Sigmoid colon (tissue), 7 donors: ENCODE measurements at places on chromosomes 11 and 22. TPM values are rescaled to one million over a fixed set of nuclear protein-coding genes. Genes with fewer than 3 reads are reported as not detected.

DNA sequence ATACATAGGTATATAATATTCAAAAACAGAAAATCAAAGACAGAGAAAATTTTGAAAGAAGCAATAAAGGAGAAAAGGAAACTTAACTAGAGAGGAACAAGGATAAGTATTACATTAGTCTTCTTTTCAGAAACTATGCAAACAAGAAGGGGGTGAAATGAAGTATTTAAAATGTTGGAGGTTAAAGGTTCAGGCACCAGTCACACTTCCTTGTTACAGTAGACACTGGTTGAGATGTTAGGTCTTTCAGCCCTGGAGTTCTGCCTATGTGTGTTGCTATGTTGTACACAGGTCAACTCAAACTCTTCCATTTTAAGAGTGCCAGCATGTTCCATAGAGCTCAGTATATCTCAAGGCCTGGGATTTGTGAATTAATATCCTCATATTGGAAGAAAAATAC lies 6.0 kb upstream of the MS4A4A start:
- H3K4me3 ChIP-seq = no peak overlapping the region
- no peaks in the 10 kb centered on the region for H3K27me3 ChIP-seq

DNA sequence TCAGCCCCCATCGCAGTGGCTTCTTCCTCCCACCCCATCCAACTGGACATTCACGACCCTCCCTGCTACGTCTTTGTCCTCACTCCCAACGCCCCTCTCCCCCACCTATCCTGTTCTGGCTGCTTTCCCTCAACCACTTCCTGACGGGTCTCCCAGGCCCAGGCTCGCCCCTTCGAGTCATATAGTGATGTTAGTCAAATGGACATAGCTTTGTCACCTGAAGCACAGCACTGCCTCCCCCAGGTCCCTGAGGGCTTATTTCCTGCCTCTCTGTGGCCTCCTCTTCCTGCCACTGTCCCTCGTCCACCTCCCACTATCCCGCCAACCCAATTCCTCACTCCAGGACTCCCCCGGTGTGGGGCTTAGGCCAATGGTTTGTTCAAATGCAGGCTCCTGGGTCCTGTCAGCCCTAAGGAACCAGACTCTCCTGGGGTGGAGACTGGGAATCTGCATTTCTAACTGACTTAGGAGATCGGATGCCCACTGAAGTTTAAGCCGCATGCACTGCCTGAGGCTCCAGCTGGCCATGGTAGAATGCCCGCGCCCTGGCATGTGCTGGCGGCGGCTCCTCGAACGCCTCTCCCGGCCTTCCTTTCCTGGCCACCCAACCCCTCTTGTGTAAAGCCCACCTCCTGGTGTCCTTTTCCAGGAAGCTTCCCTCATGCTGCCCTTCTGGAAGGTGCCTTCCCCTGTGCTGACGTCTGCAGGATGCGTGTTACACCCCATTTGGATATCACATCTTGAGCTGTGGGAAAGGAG lies 18.3 kb downstream of the SUN2 start:
- no peaks in the 10 kb centered on the region for H3K27me3 ChIP-seq
- peaks cover 30% of the 10 kb centered on the region for H3K4me1 ChIP-seq
- H3K36me3 ChIP-seq = peaks cover 79% of the 10 kb centered on the region
- DNase-seq = no peak

DNA sequence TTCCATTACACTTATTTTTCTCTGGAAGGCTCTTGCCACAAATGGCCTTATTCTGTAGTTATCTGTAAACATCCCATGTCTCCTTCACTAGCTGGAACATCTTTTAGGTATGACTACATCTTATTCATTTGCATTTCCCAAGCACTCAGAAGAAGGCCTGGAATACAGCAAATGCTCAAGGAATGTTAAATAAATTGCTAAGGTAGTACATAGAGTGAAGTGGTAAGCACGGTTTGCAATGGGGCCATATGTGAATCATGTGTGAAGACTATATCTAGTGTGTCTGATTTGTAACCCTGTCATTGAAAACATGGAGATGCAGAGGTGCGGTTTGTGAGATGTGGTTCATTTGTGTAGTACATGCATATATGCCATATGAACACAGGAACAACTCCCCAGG lies 33.5 kb downstream of the GDPD4 start:
- no peak overlapping the region for H3K27ac ChIP-seq
- no peak for DNase-seq
- no peaks in the 10 kb centered on the region for H3K27me3 ChIP-seq
- H3K4me1 ChIP-seq = no peaks in the 10 kb centered on the region
- no peak overlapping the region for H3K4me3 ChIP-seq

- no peak overlapping the region for H3K4me3 ChIP-seq
- H3K4me1 ChIP-seq = no peaks in the 10 kb centered on the region
- H3K27me3 ChIP-seq = peaks cover 31% of the 10 kb centered on the region
Measured at GRCh38 chr22:37126882-37127281, 17.4 kb upstream of the TMPRSS6 start.

GRCh38 chr11:5286351-5286750 lies 15.4 kb downstream of the OR51B4 start:
- H3K36me3 ChIP-seq = no peaks in the 10 kb centered on the region
- no peaks in the 10 kb centered on the region for H3K4me1 ChIP-seq
- H3K27me3 ChIP-seq = no peaks in the 10 kb centered on the region
- DNase-seq = no peak
- no peak overlapping the region for H3K27ac ChIP-seq

- no peak for DNase-seq
- H3K36me3 ChIP-seq = no peaks in the 10 kb centered on the region
- H3K27me3 ChIP-seq = no peaks in the 10 kb centered on the region
- H3K4me1 ChIP-seq = peaks cover 12% of the 10 kb centered on the region
Measured at GRCh38 chr11:76802151-76802550, 19.0 kb downstream of the TSKU start.

DNA sequence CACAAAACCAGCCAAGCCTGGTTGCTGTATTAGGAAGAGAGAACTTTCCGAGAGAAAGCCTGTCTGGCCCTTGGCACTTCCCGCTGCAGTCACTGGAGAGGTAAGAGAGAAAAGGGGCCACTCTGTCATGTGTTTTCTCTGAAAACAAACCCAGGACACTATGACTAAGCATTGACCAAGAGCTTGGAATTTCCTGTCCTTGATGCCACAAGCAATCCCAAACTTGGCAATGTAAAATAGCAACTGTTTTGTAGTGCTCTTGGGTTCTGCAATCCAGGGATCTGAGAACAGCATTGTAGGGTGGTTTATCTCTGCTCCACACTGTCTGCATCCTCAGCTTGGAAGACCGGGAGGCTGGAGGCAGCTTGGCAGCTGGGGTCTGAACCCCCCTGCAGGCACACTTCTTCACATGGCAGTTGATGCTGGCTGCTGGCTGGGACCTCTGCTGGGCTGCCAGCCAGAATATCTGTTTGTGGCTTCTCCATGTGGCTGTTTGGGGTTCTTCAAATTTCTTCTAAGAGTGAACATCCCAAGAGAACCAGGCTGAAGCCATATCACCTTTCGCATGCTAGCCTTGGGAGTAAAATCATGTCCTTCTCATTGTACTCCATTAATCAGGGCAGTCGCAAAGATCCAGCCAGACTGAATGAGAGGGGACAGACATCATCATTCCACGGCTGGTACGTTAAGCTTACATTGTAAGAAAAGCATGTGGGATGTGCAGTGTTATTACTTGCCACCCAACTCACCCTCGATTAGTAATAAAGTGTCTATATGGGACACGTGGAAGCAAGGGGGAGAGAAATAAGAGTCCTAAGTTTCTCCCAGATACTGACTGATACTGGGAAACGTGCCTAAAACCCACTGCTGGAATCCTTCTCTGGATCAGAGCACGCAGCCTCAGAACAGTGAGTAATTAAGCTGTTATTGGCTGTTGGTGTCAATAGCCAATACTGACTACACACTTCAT lies 537.4 kb upstream of the B3GAT1 start:
- no peak overlapping the region for H3K4me3 ChIP-seq
- no peak for DNase-seq
- H3K36me3 ChIP-seq = no peaks in the 10 kb centered on the region

GRCh38 chr11:118398791-118399559 lies 2.4 kb upstream of the ATP5MG start:
- no peak overlapping the region for H3K27ac ChIP-seq
- DNase-seq = no peak
- H3K36me3 ChIP-seq = peaks cover 26% of the 10 kb centered on the region
- H3K27me3 ChIP-seq = no peaks in the 10 kb centered on the region

- H3K27me3 ChIP-seq = no peaks in the 10 kb centered on the region
- H3K27ac ChIP-seq = no peak overlapping the region
- H3K4me1 ChIP-seq = no peaks in the 10 kb centered on the region
Measured at GRCh38 chr11:43392713-43393112, 34.0 kb downstream of the TTC17 start.

DNA sequence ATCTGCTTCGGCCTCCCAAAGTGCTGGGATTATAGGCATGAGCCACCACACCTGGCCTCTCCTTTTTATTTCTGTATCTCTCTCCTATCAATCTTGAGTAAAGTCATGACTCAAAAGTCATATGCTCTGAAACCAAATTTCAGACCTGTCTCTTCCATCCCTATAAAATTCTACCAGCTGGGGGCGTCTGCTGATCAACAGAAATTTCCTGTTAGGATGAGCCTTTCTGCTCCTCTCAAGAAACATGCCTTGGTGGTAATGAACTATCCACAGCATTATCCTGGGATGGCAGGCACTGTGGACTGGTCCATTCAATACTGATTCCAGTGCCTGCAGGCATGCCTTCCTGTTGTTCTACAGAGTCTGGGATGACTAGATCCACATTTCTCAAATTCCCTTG lies 472.6 kb downstream of the NELL1 start:
- H3K27me3 ChIP-seq = no peaks in the 10 kb centered on the region
- no peaks in the 10 kb centered on the region for H3K4me1 ChIP-seq
- no peak for DNase-seq

- H3K36me3 ChIP-seq = no peaks in the 10 kb centered on the region
- DNase-seq = no peak
- no peak overlapping the region for H3K27ac ChIP-seq
- no peaks in the 10 kb centered on the region for H3K4me1 ChIP-seq
- no peaks in the 10 kb centered on the region for H3K27me3 ChIP-seq
Measured at GRCh38 chr11:131944736-131945135, 574.3 kb downstream of the NTM start.

- no peak overlapping the region for H3K27ac ChIP-seq
- H3K27me3 ChIP-seq = no peaks in the 10 kb centered on the region
- no peak overlapping the region for H3K4me3 ChIP-seq
- DNase-seq = no peak
- H3K36me3 ChIP-seq = no peaks in the 10 kb centered on the region
Measured at GRCh38 chr11:44427432-44427831, 117.5 kb upstream of the ALX4 start.

- no peaks in the 10 kb centered on the region for H3K36me3 ChIP-seq
- peak within 1 kb of the TSS; percentile 73 for H3K27ac ChIP-seq
- peak; percentile 77 for DNase-seq
- H3K27me3 ChIP-seq = no peaks in the 10 kb centered on the region
Measured at GRCh38 chr11:100687054-100687629, at the start of gene ARHGAP42. TSS of gene ARHGAP42 (plus strand) at chr11:100687288. CDS start at chr11:100687679, 391 bp downstream.

DNA sequence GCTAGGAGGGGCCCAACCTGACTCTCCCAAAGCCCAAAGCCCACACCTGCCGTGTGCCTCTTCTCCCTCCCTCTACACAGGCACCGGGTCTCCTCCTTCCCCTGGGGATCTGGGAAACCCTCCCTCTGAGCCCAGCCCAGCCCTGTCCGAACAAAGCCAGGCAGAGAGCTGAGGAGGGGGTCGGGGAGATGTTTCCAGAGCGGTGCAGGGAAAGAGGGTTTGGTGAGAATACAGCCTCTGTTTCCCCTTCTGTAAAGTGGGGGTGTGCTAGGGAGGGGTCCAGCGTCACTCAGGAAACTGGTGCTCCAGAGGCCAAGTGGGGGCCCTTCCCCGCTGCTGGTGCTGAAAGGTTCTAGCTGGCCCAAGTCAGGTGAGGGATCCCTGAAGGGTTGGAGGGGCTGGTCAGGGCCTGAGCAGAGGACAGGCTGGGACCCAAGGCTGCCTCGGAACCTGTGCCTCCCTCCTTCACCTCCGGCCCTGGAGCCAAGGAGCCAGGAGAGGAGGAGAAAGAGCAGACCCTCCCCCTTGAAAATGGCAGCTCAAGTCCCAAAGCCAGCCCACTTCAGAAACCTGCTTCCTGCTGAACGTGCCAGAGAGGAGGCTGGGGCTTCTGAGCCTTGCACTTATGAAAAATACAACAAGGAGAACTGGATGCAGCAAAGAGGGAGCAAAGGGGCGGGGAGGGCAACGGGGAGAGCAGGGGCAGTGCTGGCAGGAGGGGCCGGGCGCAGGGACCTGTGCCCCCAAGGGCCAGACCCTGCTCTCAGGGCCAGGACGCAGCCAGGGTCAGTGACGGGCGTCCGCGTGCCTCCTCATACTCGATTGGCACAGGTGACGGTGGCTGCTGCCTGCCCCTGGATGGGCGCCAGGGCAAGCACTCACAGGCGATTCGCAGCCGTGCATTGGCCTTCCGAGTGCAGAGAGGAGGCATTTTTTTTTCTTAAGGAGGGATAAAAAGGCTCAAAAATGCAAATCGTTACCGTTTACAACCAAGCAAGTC lies 43.2 kb downstream of the MACROD1 start:
- H3K4me1 ChIP-seq = peaks cover 12% of the 10 kb centered on the region
- no peak overlapping the region for H3K27ac ChIP-seq
- no peak overlapping the region for H3K4me3 ChIP-seq
- DNase-seq = peak; percentile 85
- no peaks in the 10 kb centered on the region for H3K27me3 ChIP-seq

DNA sequence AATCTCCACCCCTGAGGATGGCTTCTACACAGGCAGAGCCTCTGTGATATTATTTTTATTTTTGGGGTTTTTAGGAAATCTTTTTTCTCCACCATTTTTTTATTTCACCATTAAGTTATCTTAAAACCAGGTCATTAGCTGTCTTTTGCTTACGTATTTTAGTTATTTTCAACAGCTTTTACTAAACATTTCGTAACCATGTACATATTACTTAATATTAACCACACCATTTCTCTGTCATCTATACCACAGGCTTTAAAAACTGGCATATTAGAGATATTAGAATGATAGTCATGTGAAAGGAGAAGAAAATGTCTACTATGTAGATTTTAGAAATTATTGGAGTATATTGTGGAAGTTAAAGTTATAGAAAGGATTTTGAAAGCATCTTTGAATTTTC lies 37.4 kb downstream of the YAP1 start:
- H3K4me1 ChIP-seq = peaks cover 43% of the 10 kb centered on the region
- no peak for DNase-seq
- no peaks in the 10 kb centered on the region for H3K27me3 ChIP-seq

GRCh38 chr11:74739546-74740270 lies 8.5 kb upstream of the CHRDL2 start:
- no peak overlapping the region for H3K4me3 ChIP-seq
- H3K27me3 ChIP-seq = no peaks in the 10 kb centered on the region
- DNase-seq = no peak
- H3K36me3 ChIP-seq = no peaks in the 10 kb centered on the region
- no peaks in the 10 kb centered on the region for H3K4me1 ChIP-seq

The FUT4 gene
- 9.1 TPM for polyA plus RNA-seq

The API5 gene
- polyA plus RNA-seq = 38.4 TPM

The ADAMTS15 gene
- 6.1 TPM for polyA plus RNA-seq

The PANX3 gene
- not detected for polyA plus RNA-seq

The SPECC1L gene
- 17.4 TPM for polyA plus RNA-seq

The CASP1 gene
- 43.2 TPM for polyA plus RNA-seq

The INPP5J gene
- 12.5 TPM for polyA plus RNA-seq

The HEPHL1 gene
- polyA plus RNA-seq = not detected

The NEU3 gene
- polyA plus RNA-seq = 1.2 TPM

The LRRC32 gene
- polyA plus RNA-seq = 1.8 TPM

The RASD2 gene
- polyA plus RNA-seq = 20.6 TPM

The LUZP2 gene
- polyA plus RNA-seq = 1.8 TPM

The MTA2 gene
- 86.3 TPM for polyA plus RNA-seq

The IGF2 gene
- polyA plus RNA-seq = 7.8 TPM

The THY1 gene
- polyA plus RNA-seq = 5.3 TPM
